Activated T-cell treated with anti-CD3 and anti-CD28 coated beads, Interleukin-2, amount 50 U/mL, for 24 hours (primary cell): ENCODE measurements at places on chromosomes 7 and 10.

- no peaks in the 10 kb centered on the region for H3K4me1 ChIP-seq
- H3K27ac ChIP-seq = no peak overlapping the region
- no peak for DNase-seq
- H3K36me3 ChIP-seq = no peaks in the 10 kb centered on the region
- no peak overlapping the region for H3K4me3 ChIP-seq
- no peaks in the 10 kb centered on the region for H3K27me3 ChIP-seq
Observed at GRCh38 chr7:157558516-157558874, 221.7 kb downstream of the DNAJB6 start.

- no peak overlapping the region for H3K27ac ChIP-seq
- no peaks in the 10 kb centered on the region for H3K36me3 ChIP-seq
- peaks cover 34% of the 10 kb centered on the region for H3K27me3 ChIP-seq
- no peak overlapping the region for H3K4me3 ChIP-seq
Observed at GRCh38 chr10:62939698-62940097, 123.5 kb upstream of the EGR2 start.

DNA sequence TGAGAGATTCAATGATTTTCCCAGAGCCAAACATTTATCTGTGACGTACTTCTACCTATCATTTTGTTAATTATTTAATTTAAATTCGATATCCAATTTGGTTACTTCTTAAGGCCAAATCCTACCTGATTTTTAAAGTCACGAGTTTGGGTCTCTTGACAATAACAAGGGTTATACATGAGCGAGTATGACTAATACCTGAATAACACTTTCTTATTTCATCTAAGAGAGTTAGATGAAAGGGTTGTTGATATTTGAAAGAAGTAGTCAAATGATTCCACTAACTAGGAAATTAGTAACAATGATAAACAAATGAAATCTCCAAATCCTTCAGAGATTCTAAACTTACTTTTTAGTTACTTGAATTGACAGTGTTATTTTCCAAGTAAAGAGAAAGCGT lies 1086.9 kb downstream of the XPNPEP1 start:
- no peak for DNase-seq
- H3K4me1 ChIP-seq = no peaks in the 10 kb centered on the region
- no peak overlapping the region for H3K27ac ChIP-seq
- no peaks in the 10 kb centered on the region for H3K36me3 ChIP-seq
- H3K27me3 ChIP-seq = no peaks in the 10 kb centered on the region
- H3K4me3 ChIP-seq = no peak overlapping the region

DNA sequence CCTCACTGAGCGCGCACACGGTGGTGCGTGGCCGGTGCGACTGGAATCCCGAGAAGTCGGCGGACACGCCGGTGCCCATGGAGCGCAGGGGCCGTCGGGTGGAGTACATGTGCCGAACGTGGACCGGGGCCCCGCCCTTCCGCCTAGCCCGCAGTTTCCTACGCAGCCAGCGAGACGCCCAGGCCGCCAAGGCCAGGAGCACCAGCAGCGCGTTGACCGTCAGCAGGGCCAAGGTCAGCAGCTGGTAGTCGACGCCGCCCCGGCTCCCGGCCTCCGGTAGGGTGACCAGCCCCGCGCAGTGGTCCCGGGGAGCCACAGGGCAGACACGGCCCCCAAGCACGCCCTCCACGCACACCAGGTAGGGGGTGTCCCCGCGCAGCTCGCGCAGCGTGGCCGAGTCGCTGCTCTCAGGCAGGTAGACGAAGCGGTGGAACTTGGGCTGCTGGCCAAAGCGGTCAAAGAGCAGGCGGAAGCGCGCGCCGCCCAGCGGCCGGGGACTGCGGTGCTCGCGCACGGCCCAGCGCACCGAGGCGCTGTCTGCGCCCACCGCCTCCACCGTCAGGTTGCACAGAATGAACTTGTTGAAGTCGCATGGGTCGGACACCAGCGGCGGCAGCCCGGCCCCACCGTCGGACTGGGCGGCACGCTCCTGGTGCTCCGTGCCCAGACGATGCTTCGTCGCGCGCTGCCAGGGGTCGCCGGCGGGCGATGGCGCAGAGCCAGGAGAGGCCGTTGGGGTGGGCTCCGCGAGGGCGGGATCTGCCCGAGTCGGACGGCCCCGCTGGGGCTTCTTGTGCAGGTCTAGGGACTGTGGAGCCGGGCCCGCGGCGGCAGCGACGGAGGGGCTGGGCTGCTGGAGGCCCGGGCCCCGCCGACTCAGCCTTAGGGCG lies 2.2 kb downstream of the TRIL start:
- peak overlapping the region; percentile 28 for H3K4me3 ChIP-seq
- DNase-seq = peak; percentile 47
- no peaks in the 10 kb centered on the region for H3K36me3 ChIP-seq

DNA sequence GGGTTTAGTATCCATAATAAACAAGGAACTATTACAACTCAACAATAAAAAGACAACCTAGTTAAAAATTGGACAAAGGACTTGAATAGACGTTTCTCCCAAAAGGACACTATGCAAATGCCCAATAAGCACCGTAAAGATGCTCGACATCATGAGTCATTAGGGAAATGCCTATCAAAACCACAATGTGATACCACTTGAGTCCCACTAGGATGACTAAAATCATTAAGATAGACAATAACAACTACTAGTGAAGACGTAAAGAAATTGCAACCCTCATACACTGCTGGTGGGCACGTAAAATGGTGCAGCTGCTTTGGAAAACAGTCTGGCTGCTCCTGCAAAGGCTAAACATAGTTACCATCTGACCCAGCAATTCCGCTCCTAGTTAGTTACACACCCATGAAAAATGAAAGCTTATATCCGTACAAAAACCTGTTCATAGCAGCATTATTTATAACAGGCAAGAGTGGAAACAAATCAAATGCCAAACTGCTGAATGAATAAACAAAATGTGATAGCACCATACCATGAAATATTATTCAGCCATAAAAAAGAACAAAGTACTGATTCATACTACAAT lies 17.3 kb downstream of the CCDC3 start:
- peaks cover 12% of the 10 kb centered on the region for H3K4me1 ChIP-seq
- H3K27ac ChIP-seq = peak overlapping the region; percentile 77
- no peak for DNase-seq
- H3K27me3 ChIP-seq = peaks cover 21% of the 10 kb centered on the region

DNA sequence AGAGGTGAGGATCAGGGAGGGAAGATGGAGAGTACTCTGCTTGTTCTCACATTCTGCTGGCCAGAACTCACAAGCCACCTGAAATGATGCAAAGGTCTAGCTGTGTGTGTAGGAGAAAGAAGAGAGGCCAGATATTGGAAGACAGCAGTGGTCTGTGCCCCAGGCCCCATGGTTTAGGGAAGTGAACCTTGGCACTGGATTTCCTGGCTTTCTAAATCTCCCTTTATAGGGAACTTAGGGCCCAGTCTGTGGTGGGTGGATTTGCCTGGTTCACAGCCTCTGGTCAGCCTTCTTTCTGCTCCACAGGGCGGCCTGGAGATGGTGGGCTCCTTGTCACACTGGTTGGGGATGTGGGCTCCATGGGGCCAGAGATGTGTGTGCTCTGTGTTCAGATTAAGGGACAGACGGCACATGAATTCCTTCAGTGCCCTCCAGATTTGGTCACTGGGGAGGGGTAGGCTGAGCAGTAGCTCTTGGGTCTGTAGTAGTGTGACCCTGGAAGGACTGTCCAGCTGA lies 9.5 kb upstream of the SH2D4B start:
- H3K4me3 ChIP-seq = no peak overlapping the region
- H3K4me1 ChIP-seq = peaks cover 89% of the 10 kb centered on the region
- H3K27ac ChIP-seq = peak overlapping the region; percentile 20

DNA sequence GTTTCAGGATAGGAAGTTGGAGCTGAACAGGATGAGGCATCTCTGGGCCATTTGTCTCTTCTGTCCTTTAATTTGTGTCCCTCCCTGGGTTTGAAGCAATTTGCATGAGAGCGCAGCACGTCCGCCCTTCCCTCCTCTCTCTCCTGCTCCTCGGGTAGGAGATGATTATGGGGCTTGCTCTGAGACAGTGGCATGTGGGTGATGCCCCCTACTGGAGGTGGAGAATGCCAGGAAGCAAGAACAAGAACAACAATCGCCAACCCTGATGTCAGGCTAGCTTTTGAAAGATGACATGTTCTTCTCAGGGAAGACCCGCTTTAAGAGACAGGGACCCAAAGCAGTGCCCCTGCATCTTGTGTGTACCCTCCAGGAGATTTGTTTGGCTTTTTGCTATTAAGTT lies 63.9 kb upstream of the LOXL4 start:
- H3K36me3 ChIP-seq = no peaks in the 10 kb centered on the region
- H3K4me1 ChIP-seq = no peaks in the 10 kb centered on the region
- peaks cover 17% of the 10 kb centered on the region for H3K27me3 ChIP-seq
- H3K4me3 ChIP-seq = no peak overlapping the region

DNA sequence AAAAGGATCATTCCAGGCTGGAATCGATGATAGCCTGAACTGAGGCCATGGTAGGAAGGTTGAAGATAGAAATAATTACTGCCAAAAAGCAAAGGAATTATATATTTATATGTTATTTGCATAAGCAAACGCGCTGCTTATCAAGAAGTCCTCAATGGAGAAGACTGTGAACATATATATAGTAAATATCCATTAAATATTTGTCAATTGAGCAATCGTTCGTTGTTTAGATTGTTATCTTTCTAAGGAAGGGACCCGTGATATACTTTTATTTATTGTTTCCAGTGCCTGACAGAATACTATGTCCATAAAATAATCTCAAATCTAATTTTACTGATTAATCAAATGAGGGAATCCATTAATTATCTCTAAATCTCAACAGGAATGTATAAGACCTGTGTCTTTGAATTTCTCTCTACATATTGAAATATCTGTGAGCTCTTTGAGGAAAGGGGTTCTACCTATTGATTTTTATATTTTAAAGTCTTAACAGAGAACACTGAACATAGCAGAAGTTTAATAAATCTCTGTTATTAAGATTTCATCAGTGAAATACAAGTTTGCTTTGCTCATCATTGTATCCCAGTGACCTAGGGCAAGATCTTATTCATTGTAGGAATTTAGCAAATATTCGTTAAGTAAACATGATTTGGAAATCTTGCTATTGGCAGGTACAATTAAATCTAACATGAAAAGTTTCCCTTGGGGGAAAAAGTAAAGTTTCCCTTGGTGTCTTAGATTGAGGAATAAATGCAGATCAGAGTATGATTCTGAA lies 12.0 kb upstream of the HERC4 start:
- H3K27ac ChIP-seq = no peak overlapping the region
- H3K27me3 ChIP-seq = no peaks in the 10 kb centered on the region
- H3K36me3 ChIP-seq = no peaks in the 10 kb centered on the region
- peaks cover 7% of the 10 kb centered on the region for H3K4me1 ChIP-seq
- no peak overlapping the region for H3K4me3 ChIP-seq
- DNase-seq = no peak

DNA sequence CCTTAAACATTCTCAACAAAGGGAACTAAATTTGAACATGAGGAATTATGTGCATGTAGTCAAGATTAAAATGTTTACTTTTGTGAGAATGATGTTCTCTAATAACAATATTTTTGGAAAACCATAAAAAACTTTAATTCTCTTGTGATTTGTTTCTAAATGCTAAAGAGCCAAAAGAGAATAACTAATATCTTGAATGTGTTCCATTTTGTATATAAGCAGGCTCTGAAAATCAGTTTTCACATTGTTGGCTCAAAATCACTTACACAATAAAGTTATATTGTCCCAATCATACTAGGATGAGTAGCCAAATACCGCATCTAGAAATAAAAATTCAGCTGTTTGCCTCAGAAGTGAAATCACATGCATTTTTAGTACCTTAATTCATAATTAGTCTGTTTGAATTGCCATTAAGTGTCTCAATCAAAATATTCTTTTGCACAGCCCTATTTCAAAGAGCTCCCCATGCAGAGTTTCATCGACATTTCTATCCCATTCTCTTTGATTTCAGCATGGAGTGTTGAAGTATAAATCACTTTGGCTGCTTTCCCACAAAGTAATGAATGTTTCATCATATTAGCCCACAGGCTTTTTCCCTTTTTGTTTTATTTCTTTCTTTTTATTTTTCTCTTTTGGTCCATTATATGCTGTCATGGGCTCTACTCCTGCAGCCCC lies 420.3 kb upstream of the POM121L12 start:
- H3K4me3 ChIP-seq = no peak overlapping the region
- no peak overlapping the region for H3K27ac ChIP-seq
- H3K4me1 ChIP-seq = no peaks in the 10 kb centered on the region
- no peak for DNase-seq
- H3K36me3 ChIP-seq = no peaks in the 10 kb centered on the region

DNA sequence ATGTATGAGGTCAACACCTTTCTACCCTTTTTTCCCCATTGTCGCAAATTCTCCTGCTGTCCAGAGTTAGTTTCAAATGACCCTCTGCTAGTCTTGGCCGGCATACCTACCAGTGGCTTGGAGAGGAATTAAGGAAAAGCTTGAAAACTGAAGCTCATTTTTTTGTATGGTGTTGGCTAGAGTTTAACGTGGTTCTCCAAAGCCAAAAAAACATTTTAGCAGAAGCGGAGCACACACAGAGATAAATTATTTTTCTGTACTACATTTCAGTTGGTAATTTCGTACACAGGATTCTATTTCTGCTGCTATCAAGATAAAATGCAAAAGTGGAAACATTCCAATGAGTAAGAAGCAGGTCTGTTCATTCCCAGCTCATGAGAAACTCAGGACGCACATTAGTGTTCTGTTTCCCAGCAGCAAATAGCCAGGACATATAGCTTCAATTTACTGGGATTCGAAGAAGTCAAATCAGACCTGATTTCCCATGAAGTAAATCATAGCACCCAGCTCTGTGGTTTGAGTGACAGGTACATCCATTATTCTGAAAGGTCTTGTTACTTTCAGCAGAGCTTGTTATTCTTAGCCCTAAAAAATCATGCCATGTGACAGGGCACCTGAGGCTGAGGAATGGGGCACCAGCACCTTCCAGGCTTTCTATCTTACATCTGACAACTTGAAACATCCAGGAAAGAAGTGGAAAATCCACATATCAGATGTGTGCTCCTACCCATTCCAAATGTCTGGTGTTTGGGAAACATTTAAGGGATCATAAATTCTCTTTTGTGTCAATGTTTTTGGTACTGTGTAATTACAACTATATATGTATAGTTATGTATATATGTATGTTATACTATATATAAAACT lies 215.9 kb upstream of the C7orf33 start:
- no peaks in the 10 kb centered on the region for H3K36me3 ChIP-seq
- H3K27me3 ChIP-seq = peaks cover 8% of the 10 kb centered on the region
- no peak for DNase-seq
- H3K4me3 ChIP-seq = no peak overlapping the region
